NCI-H1105 (cell line): ENCODE measurements at places on chromosomes 5 and 9.

DNA sequence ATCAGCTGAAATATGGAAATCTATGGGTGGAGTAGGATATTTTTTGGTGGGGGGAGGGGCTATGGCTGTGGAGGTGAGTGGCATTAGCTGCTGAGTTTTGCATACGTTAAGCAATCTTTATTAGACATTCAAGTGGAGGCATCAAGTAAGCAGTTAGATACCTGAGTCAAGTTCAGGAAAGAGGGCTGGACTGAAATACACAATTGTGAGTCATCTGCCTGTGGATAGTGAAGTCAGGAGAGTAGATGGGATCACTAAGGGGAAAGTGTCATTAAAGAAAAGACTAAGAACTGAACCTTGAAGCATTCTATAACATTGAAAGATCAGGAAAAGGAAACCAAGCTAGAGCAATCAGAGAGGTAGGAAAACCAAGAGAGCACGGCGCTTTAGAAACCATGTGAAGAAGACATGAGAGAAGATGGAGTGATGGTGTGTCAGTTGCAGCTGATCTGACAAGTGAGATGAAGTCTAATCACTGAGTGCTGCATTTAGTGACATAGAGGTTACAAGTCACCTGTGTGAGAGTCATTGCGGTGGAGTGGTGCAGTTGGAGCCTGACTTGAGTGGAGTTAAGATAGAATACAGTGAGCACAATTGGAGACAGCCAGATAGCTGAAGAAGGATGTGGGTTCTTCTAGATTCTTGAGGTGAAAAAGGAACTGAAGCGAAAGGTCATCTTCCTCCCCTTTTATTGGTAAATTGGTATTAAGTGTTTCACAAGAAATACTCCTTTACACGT lies 88.7 kb downstream of the PIP5K1B start:
- DNase-seq = no peak

DNA sequence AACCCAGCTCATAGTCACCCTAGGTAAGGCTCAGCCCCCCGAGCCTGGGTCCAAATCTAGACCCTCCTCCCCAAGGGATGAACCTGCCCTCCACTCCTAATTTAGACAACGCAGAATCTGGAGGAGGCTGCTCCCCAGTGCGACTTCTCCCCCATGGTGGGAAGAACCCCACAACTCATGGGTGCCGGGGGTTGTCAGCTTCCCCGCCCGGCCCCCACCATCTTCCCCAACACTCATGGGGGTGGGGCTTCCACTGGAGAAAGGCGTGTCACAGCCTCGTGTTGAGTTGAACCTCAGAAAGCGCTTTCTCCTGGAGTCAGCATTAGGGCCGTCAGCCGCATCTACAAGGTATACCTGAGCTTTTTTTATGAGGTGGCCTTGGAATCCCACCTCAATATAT lies 66.9 kb downstream of the IRX2 start:
- DNase-seq = no peak

- DNase-seq = no peak
Observed at GRCh38 chr5:179505636-179506261, 44.6 kb upstream of the RUFY1 start.

DNA sequence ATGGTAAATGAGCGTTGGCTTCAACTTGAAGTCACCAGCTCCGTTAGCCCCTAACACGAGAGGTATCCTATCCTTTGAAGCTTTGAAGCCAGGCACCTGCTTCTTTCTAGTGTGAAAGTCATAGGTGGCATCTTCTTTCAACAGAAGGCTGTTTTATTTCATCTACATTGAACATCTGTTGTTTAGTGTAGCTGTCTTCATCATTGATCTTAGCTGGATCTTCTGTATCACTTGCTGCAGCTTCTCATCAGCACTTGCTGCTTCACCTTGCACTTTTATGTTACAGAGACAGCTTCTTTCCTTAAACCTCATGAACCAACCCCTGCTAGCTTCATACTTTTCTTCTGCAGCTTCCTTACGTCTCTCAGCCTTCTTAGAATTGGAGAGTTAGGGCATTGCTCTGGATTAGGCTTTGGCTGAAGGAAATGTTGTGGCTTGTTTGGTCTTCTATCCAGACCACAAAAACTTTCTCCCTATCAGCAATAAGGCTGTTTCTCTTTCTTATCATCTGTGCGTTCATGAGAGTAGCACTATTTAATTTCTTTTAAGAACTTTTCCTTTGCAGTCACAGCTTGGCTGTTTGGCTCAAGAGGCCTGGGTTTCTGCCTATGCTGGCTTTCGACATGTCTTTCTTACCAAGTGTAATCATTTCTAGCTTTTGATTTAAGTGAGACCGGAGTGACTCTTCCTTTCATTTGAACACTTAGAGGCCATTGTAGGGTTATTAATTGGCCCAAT lies 47.2 kb downstream of the PCSK5 start:
- DNase-seq = no peak

GRCh38 chr5:58501778-58502417 lies 10.7 kb downstream of the GAPT start:
- no peak for DNase-seq

DNA sequence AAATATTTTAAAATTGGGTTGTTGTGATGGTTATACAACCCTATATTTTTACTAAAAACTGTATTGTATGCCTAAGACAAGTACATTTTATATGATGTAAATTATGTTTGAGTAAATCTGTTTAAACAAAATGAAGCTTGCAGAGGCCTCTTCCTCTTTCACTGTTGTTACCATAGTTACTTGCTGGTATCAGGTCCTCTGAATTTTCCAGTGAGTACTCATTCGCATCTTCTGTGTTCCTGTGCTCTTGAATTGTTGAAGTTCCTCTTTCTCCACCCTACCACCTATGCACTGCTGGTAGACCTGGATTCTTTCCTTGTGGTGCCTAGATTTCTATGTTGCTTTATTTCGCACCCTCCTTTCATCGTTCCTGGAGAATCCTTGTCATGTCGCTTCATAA lies 938.5 kb upstream of the ACO1 start:
- DNase-seq = no peak

GRCh38 chr5:95114305-95114704 lies 170.6 kb downstream of the MCTP1 start:
- no peak for DNase-seq

DNA sequence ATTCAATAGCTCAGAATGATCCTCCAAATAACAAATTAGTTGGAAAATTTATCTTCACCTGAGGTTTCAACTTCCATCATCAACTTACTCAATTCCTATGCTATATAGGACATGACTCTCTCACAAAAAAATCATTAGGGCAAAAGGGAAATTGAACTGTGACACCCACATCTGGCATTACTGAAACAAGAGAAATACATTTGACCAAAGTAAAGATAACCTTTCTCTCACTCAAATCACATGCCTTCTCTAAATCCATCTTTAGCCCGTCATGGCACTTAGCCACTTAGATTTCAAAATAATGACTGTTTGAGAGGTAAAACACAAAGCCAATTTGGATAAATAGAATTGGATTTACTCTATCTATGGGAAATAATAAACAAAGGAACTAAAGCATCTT lies 126.4 kb downstream of the ADAMTS6 start:
- DNase-seq = no peak

DNA sequence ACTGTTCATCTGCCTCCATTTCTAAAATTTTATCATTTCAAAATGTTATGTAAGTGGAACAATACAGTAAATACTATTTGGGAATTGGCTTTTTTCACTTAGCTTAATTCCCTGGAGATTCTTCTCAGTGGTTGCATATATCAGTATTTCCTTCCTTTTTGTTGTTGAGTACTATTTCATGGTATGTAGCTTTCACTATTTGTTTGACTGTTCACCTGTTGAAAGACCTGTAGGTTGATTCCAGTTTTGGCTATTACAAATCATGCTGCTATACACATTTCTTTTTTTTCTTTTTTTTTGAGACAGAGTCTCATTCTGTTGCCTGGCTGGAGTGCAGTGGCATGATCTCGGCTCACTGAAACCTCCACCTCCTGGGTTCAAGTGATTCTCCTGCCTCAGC lies 33.0 kb upstream of the PWWP2A start:
- no peak for DNase-seq

DNA sequence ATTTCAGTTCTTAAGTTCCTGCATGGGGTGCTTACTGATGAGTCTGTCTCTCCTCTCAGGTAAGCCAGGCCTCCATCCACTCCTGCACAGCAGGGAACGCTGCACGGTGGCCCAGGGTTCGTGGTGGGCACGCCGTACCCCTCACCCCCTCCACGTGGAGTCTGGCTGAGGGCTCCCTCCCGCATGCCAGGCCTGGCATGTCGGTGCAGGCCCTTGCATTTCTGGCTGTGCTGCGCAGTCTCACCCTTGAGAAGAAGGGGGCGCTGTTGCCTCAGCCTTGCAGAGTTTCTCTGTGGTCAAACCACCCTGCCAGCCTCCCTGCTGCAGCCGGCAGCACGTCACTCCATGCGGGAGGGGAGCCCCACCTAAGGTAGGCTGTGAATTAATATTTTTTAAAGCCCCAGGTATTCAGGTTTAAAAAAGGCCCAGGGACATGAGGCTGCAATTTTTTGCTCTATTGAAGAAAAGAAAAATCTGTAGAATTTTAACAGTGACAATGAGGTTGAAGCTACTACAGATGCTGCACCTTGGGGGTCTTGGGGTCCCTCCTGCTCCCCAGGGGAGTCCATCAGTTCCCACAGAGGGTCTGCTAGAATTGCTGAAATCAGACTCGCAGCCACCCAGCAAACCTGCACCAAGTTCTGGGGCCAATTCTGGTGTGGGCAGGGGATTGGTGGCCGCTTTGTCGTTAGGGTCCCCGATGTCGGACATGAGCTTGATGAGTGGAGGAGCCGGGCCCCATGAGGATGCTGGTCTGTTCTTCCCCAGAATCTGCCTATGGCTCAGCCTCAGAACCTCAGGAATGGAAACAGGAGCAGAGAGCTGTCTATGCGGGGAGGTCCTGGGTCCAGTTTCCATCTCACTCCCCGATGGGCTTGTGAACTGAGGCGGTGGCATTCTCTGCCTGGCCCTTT lies 52.6 kb downstream of the TENT4A start:
- peak; percentile 80 for DNase-seq

DNA sequence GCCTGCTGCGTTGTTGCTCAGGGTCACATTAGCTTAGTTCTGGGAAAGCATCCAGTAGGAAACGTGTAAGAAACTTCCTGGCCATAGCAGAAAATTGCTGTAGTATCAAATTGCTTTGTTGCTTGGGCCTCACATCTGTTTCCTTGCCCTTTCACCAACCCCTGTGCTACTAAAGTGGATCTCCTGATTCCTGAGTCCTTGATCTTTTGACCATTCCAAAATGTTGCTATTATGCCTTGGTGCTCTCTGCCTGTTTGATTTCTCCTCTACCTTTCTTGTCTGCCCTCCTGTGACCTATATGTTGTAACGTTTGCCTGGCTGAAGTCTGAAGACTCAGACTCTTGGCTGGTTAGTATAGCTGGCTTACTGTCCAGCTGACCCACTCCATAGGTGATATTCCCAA lies 350.5 kb downstream of the ADGRV1 start:
- DNase-seq = no peak

- DNase-seq = no peak
Observed at GRCh38 chr5:39711821-39712220, 287.0 kb upstream of the DAB2 start.

DNA sequence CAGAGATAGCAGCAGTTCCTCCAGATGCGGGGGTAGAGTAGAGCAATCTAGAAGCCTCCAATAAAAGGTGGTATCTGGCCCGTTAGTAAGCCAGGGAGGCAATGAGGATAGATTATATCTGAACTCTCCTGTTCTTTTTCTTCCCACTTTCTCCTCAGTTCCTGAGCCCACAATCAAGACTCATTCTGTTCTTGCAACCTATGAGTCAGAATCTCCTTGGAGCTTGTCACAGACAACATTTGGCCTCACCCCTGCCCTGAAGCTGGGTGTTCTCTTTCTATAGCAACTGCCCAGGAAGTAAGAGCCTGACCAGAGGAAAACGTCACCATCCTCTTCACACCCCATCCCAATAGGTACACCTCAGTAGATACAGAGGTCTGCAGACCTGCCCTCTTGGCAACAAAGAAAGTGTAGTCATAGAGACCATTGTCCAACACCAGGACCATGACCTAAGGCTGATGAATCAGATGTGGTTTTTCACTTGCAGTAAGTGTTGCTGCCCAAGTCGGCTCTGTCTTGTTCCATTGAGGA lies 76.3 kb upstream of the PCA3 start:
- DNase-seq = no peak

- no peak for DNase-seq
Observed at GRCh38 chr9:75039801-75040200, 11.7 kb upstream of the CARNMT1 start.

DNA sequence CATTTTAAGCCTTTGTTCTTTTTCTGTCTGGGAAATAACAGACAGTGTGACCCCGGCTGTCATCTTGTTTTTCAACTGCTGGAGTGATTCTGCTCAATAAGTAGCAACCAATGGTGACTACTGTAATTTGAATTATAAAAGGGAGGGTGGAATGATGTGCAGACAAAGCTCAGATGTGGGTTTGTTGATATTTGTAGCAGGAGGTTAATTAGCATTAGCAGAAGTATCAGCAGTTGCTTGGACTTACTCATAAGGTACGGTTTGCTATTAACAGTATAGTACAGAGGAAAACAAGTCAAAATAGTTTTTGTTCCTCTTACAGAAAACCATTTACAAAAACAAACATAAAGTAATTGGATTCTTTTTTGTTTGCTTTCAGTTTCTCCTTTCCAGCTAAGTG lies 140.4 kb downstream of the TUSC1 start:
- no peak for DNase-seq

DNA sequence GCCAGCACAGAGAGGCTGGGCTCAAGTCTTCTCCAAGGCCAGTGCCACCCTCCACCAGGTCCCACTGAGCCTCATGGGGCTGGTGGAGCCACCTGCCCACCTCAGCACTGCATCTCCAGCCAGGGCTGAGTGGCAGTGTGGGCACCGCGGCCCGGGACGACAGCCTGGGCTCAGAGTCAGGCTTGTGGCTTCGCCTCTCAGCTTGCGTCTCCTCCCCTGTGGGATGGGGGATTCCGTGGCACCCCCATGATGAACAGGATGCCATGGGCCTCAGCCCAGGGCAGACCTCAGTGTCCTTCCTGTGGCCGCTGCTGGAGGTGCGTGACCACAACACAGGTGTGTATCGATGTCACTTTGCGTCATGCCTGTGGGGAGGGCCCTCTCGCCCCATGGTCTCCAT lies 136.4 kb upstream of the PPP1R26 start:
- DNase-seq = no peak

DNA sequence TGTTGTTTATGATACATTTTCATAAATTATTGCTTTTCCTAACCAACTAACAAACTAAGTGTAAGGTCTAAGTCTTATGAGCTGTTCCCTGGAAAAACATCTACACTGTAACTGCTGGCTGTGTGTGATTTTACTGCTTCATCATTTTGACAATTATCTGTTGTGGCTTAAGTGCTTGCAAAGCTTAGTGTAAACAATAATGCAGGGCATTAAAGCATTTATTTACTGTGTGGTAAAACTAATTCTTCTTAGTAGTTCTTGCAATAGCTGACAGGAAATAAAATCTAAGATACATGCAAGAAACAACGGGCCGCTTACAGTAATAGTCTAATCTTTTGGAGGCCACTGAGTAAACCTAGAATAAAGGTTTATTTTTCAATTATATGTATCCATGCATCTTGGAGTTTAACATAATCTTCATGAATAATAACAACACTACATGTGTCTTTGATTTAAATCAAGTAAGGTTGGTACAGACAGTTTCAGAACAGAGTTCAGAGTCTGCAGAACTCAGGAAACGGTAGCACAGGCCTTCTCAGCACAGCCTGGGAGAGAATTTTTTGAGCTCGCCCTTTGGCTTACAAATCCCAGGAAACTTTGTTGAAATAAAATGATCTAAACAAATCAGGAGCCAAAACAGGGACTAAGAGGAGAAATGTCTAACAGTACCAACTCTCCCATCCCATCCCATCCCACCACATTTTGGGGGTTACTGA lies 473.1 kb downstream of the NR2F1-AS1 start:
- DNase-seq = no peak

- no peak for DNase-seq
Observed at GRCh38 chr9:120787933-120788332, 5.3 kb downstream of the FBXW2 start.

- DNase-seq = no peak
Observed at GRCh38 chr5:77709993-77710685, 66.0 kb downstream of the TBCA start.
